ENCODE measurements at places on chromosomes 1 and 21.

DNA sequence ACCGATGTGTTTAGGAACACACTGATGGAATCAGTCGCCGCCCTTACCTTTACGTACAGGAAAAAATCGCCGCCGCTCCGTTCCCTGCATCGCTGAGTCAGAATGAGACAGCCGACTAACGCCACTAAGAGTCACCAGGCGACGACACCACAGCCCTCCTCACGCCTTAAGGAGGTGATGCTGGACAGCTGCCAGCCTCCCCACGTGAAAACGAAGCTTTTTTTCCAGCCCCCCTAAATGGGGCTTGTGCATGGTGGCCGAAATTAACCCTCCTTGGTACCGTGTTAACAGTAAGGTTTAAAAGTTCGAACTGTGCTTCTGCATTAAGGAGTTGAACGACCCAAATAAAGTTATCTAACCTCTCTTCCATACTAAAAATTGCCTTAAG is 511 bp downstream of the DNTTIP2 start:
- DNase-seq = no peak

- peak; percentile 25 for DNase-seq
These were observed 86.4 kb downstream of the FAF1 start for GRCh38 chr1:50873458-50874187.

DNA sequence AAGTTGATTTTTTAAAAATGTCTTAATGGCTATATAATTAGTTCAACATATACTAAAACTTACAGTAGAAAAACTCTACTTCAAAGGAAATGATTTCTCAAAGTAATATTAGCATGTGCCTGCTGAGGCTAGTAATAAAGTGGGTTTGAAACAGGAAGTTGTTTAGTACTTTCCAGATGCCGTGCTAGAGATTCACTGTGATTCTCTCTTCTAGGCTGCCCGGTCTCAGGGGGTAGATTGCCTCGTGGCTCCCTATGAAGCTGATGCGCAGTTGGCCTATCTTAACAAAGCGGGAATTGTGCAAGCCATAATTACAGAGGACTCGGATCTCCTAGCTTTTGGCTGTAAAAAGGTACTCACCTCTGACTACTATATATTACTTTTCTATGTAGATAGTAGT is 9.1 kb downstream of the EXO1 start:
- DNase-seq = no peak

DNA sequence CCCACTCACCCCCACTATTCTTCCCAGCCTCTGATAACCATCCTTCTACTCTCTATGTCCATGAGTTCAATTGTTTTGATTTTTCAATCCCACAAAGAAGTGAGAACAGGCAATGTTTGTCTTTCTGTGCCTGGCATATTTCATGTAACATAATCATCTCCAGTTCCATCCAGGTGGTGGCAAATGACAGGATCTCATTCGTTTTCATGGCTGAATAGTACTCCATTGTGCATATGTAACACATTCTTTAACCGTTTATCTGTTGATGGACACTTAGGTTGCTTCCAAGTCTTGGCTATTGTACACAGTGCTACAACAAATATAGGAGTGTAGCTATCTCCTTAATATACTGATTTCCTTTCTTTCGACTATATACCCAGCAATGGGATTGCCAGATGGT is 169.3 kb upstream of the NFIA start:
- DNase-seq = no peak

DNA sequence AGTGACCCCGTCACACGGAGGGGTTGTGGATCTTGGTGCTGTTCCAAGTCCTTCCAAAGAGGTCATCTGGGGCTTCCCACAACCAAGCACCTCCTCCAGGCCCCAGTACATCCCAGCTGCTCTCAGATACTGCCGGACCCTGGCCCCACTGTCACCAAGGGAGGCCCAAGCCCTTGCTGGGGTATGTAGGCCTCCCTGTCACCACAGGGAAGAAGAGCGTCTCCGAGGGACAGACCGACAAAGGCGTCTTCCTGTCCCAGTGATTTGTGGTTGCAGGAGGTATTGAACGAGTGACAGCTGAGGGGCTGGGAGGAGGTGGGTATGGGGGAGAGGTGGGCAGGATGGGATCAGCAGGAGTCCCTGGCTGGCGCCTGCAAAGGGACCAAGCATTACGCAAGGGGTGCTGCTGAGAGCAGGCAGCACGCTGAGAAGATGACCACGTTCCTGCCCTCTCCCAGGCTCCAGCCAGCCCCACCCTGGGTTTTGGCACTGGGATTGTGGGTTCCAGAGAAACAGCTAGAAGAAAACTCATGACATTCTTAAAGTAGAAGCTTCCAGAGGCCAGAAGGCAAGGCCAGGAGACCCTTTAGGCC is 29.7 kb downstream of the LRP8 start:
- no peak for DNase-seq

DNA sequence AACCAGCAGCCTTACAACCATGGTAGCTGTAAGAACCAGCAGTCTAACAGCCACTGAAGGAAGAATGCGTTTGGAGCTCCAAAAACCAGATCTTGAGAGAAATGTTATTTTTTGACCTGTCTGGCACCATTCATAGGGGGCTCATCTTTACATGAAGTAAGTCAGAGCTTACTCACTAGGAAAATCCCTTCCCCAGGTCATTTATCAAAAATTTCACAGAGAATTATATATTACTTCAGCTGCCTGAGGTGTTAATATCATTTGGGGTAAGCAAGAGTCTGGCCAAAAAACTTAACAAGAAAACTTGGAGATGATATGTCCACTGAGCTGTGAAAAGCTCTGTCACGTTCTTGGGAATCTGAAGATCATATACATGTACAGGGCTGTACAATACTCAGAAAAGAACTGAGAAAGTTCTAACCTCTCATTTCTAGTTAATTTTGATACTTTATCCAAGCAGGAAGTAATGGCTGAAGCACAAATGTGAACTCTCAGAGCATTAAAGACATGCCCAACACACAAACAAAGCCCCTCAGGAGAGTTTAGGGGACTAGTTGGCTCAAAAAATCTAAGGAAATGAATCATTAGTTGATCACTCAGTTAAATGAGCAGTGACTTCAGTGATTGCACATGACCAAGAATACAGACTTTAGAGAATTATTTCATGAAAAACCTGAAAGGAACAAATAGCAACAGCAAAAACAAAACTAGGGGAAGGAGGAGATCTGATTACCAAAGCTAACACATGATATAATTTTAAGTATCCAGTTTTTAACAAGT is 681.1 kb downstream of the LTN1 start:
- DNase-seq = no peak

DNA sequence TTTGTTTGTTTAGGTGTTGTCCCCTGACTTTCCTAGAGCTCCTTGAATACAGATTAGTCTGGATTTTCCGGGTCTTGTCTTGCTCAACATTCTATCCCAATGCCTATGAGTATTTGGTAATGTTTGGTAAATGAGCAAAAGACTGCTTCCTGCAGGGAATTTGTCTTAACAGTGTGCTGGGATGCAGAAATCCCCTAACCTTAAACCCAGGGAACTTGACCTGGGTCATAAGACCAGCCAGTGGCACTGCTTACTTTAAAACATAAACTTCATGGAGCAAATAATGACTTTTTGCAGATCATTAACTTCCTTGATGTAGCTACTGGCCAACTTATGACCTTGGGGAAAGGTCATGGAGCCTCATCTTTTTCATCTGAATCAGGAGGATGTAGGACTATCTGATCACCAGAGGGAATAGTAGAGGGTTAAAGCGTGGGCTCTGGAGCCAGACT is 27.2 kb downstream of the TCEANC2 start:
- DNase-seq = no peak

DNA sequence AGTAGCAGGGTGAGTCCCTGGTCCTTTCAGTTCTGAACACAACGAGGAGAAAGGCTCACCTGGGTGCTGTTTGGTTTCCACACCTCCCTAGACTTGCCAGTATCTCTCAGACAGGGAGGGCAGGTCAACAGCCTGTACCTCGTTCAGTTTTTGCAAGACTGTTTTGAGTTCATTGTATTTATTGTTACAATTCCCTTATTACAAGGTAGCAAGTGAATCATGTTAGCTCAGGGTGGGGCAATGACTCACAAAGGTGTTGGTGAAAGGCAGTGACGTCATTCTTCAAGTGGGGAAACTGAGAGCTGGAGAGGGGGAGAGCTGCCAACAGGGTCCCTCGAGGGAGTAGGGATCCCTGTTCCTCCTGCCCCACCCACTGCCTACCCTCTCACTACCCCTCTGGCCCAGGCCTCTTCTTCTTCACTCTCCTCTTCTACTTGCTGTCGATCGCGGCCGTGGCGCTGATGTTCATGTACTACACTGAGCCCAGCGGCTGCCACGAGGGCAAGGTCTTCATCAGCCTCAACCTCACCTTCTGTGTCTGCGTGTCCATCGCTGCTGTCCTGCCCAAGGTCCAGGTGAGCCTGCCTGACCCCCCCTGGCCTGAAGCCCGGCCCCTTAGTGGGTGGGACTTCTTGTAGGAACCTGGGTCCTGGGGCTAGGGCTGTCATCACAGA is 13.4 kb downstream of the SERINC2 start:
- DNase-seq = no peak

DNA sequence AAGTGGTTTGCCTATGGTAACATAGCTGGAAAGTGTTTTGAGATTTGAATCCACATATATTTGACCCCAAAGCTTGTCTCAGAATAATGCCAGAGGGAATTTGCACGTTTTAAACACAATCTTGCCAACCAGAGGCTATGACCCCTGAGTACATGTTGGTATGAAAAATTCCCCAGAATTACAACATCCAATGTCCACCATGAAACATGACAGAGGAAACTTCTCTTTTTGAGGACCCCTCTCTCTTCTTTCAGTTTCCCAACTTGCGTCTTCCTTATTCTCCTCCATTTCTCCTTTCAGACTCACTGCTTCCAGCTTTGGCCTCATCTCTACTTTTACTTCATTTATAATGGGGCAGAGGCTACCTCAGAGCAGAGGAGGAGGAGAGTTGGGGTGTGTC is 5.5 kb upstream of the KCNJ9 start:
- no peak for DNase-seq

GRCh38 chr1:86888327-86888726 is 25.6 kb downstream of the SELENOF start:
- DNase-seq = no peak

DNA sequence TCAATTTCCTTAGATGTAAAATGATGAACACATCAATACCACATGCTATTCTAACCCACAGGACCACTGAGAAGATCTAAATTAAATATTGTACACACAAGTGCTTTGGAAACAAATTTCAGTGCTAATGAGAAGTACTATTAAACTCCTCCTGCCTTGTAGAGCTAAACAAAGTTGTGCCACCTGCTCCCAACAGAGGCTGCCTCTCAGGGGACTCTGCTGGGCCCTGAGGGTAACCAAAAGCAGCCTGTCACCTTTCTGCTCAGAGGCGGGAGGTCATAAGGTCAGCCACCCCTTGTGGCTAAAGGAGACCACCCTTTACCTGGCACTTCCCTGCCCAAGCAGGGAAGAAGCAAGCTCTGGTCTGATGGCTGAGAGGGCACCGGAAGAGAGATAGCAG is 6.3 kb downstream of the SLC9A1 start:
- DNase-seq = no peak

DNA sequence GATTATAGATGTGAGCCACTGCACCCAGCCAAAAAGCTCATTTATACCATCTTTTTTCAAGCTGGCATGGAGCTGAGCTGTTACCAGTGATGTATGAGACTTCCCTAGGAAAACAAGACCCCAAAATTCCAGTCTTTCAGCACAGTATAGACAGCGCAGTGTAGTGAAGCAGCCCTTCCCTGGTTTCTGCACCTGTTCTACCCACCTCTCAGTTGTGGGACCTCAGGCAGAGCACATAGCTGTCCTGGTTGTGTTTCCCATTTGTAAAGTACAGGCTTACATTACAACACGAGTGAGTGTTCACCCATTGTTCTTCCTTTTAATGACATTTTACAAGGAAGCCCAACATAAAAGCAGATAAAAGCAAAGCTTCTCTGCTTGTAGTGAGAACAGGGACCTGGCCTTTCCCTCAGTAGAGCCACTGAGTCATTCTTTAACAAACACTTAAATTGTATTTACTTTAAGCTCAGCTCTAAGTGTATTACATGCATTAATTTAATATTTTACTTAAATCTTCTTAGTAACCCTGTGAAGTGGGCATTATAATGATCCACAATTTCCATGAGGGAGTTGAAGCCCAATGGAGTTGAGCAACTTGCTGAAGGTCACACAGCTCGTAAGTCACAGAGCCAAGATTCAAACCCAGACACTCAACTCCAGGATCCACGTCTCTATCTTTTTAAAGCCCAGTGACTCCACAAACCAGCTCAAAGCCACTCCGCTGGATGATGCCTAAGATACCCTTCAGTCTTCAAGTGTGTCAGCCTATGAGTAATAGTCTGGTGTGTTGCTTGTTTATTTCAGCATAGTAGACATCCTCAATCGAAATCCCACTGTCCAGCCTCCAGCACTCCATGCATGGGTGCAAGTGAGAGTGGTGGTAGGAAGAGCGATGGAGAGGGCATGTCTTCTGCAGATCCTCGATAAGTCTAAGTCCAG is 40.5 kb upstream of the CAPZB start:
- DNase-seq = no peak

- no peak for DNase-seq
These were observed 19.5 kb downstream of the KIF17 start for GRCh38 chr1:20698195-20698910.

DNA sequence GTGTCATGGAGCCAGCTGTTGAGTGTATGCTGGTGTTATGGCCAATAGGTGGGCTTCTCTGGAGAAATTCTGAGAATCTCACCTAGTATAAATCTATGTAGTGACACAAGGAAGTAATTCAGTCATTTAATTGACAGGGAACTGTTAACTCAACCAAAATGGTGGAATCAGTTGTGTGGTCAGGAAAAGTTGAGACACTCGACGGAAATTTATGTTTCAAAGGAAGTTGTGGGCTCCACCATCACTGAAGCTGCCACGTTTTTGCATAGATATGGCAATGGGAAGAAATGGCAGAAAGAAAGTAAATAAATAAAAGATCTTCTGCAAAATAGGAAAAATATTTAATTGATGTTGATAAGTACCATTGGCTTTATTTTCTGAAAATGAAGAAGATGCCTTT is 84.5 kb downstream of the ATP6V1G3 start:
- DNase-seq = no peak

- no peak for DNase-seq
These were observed 5.4 kb downstream of the NRIP1 start for GRCh38 chr21:15059397-15059796.

Data from retina (tissue), 1 donor.